ENCODE measurements at places on chromosomes 16 and 17.

- no peak for DNase-seq
Measured at GRCh38 chr17:72861811-72862210, 230.7 kb downstream of the SLC39A11 start.

DNA sequence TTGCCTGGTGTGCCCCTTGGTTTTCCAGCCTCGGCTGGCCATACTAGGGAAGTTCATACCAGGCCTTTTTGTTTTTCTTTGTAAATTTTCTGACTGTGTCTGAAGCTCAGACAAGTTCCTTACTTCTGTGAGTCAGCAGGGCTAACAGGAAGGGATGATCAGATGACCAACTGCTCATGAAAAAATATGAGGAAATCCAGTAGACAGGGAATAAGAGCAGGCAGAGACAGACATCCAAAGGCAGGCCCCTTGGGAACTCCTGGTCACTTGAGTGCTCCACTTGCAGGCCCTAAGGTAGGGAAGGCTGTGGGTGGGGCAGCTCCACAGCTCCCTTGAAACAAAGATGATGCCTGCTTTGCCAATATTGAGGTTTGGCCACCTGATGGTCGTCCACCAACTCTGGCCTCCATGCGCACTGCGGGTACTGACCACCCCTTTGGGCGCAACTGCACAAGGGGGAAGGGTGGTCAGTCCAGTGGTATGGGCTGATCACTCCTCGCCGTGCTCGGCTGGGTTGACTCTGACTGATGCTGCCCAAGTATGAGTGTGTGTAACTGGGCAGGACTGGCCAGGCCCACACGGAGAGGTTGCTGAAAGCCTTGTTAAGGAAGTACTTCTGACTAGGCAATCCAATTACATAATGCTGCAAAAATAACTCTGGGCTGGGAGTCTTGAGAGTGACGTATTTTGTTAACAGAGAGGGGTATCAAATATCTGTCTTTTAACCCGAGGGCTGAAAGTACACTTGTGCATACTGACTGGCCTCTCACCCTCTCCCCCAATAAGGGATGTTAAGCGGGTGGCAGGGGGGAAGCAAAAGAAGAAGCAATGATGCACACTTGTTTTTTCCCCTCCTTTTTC, 20.8 kb upstream of the ZFHX3 start:
- DNase-seq = no peak

DNA sequence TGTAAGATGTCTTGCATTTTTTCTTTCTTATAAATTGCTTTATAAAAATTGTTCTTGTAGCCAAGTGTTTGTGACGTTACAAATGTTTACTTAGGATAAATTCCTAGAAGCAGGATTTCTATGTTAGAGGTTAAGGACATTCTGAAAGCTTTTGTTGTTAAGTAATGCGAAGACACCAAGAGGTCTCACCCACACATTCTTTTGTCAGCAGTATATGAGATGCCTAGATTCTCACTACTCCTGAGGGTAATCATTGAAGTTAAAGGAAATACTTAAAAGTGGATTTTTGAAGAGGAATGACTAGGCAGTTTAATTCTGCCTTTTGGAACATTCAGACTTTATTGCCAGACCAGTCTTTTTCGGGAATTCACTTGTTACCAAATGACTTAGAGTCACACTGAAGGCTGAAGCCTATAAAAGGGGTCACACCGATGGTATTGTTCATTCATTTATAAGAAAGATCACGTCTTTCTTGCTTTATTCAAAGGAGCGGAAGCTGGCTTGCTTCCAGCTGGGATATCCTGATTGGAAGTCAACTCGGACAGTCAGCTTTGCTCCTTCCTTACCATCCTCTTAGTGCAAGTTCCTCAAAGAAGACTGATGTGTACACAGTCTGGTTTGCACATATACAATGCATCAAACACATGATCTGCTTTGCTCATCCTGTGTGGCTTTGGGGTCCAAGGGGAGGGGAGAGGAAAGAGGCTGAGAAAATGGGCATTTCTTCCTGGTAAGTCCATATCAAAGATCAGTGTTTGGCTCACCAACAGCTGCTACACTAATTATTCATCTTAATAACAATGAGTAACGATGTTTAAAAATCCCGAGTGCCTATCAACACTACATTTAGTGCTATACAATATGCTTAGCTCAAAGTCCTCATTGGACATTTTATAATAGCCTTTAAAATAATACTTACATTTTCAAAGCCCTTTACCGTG, 160.0 kb downstream of the MAP2K6 start:
- DNase-seq = no peak

DNA sequence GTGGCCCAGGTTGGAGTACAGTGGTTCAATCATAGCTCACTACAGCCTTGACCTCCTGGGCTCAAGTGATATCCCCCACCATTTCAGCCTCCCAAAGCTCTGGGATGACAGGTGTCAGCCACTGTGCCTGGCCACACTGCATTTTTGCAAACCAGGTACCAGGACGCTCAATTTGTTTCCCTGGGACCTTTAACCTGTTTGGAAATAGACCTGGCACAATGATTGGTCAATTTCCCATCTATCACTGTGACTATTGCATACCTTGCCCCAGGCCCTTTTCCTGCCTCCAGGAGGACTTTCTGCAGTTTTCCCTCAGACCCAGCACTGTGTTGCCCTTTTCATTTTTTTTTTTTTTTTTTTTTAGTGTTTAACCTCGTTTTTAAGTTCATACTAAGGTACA, 11.1 kb upstream of the FUS start:
- DNase-seq = no peak

DNA sequence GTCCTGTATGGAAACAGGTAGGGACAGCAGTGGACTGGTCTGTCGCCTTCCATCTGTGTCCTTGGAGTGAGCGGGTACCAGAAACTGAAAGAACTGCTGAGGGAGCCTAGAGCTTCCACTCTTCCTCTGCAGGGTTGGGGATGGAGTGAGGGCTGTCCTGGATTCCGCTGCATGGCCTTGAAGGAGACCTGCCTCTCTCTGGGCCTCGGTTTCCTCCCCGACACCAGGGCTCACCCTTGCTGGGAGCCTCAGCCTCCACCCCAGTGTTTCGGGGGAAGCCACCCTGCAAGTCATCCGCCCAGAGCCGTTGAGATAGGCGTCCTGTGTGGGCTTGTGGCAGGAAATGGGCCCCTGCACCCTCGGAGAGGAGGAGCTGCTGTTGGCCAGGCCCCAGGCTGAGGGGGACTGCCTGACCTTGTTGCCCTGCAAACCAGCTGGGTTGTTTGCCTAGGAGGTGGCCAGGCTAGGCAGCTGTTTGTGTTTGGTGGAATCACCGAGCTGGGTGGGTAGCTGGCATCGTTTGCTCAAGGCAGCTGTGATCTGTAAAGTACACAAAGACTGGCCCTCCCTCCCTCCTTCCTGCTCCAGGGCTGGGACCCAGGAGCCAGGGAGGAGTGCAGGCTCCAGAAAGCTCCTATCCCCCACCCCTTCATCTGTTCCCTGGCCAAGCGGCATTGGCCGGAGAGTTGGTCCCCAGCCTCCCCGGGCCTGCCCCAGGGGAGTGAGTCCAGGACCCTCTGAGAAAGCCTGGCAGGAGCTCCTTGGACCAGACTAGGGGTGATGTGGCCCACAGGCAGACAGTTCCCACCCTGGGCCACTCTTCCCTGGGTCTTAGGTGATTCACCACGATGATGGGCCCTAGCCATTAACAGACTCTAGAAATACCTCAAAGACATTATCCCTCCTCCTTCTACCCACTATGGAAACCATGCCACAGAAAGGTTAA, 1.3 kb downstream of the RAB37 start:
- DNase-seq = peak; percentile 95

GRCh38 chr16:23132775-23133463, 16.3 kb downstream of the USP31 start:
- DNase-seq = no peak

DNA sequence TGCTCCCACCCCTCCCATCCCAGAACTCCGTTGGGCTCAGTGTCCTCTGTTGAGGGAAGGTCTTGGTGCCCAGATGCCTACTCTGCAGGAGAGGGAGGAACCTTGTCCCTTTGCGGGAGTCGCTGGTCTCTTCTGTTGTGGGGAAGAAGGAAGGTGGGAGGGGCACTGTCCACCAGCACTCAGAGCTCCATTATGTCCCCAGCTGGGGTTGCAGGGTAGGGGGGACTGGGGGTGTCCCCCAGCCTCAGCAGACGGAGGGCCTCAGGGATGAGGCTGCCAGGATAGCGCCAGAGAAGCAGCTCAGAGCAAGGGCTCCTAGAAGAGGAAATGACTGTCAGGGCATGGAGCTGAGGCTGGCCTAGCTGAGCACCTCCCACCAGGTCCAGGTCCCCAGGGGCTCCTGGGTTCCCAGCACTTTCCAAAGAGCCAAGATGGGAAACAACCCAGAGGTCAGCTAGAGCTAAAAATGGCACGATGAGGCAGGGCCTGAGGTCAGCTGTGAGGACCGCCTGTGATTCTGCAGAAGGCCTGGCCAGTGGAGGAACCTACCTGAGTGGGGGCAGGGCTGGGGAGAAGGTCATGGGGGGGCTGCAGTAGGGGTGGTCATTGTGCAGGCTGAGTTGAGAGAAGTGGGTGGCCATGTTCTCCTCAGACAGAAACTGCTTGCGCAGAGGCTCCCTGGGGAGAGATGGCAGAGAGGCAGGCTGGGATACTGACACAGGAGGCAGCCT, 893 bp downstream of the HCFC1R1 start:
- DNase-seq = no peak

GRCh38 chr16:66551348-66551759, 1.0 kb upstream of the CKLF start:
- peak; percentile 71 for DNase-seq

DNA sequence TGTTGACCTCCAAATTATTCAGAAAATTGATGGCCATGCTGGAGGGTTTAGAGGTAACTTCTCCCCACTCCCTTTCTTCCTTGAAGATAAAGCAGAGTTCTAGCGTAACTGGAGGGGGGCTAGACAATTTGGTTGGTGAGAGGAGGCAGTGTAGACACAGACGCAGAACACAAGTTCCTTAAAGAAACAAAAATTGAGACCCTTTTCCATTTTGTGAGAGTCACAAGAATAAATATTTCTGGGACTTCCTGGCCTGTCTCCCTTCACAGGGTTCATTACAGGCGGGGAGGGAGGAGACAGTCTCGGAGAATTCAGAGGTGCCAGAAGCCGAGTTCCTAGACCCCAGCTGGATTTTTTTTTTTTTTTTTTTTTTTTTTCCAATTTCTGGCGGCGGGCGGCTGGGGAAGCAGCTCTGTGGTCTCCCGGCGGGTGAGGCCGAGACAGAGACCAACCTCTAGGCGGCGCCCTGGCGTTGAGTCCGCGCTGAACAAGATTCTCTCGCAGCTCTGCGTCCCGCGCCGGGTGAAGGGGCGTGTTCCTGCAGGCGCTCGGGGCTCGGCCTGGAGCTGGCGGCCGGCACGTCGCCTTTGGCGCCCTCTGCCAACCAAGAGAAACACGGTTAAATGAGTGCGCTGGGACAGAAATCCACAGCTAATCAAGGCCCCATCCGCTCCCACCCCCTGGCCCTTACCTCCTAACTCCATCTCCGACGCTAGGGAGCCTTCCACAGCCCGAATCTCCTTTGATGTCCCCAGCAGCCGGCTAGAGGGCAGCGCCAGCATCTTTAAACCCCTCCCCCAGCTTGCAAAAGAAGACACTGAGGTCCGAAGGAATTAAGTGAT, 10.2 kb upstream of the HOXB9 start:
- no peak for DNase-seq

GRCh38 chr17:2796164-2797125, at the start of gene RAP1GAP2:
Gene RAP1GAP2, plus strand, starts transcription at chr17:2796438. Its CDS starts 90 bp downstream, at chr17:2796528.
- peak; percentile 82 for DNase-seq

GRCh38 chr16:87463722-87464690, 28.8 kb downstream of the ZCCHC14 start:
- peak; percentile 60 for DNase-seq

DNA sequence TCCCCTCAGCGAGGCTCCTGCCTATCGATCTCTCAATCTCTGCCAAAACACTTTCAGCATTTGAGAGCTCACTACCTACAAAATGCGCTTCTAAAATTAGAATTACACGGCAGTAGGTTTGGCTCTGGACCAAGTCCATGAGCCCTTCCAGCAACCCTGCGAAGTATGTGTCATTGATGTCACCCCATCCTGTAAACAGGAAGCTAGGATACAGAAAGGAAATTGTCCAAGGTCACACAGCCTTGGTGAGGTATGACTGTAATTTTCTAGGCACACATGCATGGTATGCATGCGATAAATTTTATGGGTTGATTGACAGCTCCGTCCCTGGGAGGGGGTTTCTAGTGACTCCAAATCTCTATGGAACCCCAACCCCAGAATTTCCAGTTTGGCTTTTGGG, 330.3 kb upstream of the CDH5 start:
- no peak for DNase-seq

DNA sequence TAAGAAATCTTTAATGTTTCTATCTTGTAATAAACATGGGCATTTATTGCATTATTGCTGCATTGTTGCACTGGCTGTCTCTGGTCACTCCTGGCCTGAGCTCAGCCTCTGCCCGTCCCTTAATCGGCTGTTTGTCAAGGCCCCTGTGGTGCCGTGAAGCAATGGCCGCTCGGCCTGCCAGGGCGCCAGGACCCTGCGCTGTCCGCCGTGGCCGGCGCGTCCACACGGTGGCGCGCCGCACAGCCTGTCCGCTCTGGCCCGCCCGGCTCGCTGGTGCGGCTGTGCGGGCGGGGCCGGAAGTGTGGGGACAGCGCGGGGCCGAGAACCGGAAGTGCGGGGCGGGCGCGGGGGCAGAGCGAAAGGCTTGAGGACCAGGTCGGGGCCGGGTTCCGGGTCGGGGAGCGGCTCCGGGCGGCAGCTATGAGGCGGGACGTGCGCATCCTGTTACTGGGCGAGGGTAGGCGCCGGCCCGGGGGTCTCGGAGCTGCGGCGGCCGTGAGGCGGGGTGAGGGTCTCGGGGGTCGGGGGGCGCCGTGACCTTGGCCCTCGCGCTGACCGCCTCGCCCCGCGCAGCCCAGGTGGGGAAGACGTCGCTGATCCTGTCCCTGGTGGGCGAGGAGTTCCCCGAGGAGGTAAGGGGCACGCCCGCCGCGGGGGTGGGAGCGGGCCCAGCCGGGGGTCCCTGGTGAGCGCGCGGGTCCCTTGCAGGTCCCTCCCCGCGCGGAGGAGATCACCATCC, at the start of gene RHOT2:
RHOT2 (plus strand) TSS at position 353 of the 739 bp plus-strand sequence; CDS start at position 421, 68 bp downstream.
- peak; percentile 65 for DNase-seq

DNA sequence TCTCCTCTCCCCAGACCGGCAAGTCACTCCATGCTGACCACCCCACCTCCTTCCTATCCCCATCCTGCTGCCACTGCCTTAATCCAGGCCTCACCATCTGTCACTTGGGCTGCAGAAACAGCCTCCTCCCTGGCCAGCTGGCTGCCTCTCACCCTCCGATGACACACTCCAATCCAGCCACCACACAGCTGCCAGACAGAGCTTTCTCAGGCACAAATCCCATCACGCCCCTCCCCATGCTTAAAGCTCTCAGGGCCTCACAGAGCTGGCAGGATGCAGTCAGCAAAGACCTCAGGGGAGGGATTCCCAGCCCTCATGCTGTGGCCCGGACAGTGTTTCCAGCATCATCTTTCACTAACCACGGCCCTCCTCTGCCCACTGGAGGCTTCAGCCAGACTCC, 13.7 kb downstream of the CAMKK1 start:
- DNase-seq = no peak

GRCh38 chr16:10965440-10966061, 21.2 kb downstream of the CLEC16A start:
- peak; percentile 60 for DNase-seq
